SK-N-MC (cell line): ENCODE measurements at places on chromosomes 2 and 18.

GRCh38 chr18:2143636-2144035, 427.7 kb downstream of the METTL4 start:
- DNase-seq = no peak

GRCh38 chr18:78239090-78239457, 740.5 kb upstream of the SALL3 start:
- DNase-seq = no peak

GRCh38 chr2:135829378-135830135, 7.4 kb downstream of the LCT start:
- no peak for DNase-seq

- DNase-seq = no peak
These were observed 46.6 kb downstream of the PIGN start for GRCh38 chr18:62140259-62140658.

DNA sequence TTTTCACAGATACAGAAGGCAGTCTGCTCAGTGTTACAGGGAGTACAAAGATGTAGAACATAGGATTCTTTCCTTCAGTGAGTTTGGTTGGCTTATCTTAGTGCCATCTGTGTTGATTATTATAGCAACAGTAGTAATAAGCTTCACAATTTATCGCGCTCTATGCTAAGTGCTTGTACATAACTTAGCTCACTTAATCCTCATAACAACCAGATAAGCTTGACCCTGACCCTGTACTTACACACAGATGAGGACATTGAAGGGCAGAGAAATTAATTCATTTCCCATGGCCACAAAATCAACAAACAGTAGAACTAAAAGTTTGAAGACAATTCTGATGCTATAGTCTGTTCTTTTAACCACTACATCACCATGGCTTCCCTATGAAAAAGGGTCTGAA, 121.8 kb downstream of the SPHKAP start:
- no peak for DNase-seq

DNA sequence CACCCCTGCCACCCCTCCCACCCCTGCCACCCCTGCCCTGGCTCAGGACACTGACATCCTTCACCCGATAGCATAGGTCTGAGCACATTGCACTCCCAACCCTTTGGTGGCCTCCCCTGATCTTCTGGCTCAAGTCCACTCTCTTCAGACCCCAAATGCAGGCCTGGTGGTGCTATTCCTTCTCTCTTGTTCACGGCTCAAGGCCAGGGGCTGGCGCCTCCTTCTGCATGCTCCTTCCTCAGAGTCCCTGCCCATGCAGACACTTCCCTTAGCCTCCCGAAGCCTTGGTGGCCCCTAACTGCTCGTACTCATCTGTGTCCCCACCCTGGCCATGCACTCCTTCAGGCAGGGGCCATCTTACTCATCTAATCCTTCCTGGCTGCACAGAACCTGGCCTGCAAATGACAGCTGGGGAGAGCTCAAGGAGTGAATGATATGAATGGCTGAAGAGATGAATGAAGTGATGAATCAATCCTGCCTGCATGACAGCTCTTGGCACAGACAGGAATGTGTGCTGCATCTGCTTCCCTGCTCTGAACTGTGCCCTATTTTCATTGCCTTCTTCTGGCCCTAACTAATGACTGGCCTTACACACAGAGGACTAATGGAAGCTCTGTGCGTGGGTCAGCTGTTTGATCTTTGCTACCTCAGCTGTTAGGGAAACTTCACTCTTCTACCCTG, 290.8 kb downstream of the DYSF start:
- no peak for DNase-seq

DNA sequence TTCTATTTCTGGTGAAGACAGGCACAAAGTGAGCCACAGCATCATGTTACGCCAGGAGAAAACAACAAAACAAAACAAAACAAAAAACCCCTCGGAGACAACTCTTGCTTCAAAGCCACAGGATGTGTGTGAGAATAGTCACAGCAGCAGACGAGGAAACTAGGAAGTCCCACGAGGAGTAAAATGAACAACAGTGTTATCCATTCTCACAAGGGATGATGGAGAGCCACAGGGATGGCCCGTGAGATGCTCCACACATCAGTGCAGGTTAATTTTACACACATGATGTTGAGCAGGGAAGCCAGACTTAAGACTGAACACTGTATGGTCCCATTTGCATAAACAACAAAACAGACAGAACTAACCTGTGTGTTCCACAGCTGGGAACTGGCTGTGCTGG, 128.5 kb upstream of the TMEM18 start:
- DNase-seq = no peak

GRCh38 chr2:25112113-25112512, 56.3 kb downstream of the POMC start:
- no peak for DNase-seq
